Stimulated activated CD8-positive, alpha-beta memory T cell treated with anti-CD3 and anti-CD28 coated beads, Interleukin-7, amount 100 ng/mL, for 1 hour (primary cell): ENCODE measurements at places on chromosomes 13 and 19.

DNA sequence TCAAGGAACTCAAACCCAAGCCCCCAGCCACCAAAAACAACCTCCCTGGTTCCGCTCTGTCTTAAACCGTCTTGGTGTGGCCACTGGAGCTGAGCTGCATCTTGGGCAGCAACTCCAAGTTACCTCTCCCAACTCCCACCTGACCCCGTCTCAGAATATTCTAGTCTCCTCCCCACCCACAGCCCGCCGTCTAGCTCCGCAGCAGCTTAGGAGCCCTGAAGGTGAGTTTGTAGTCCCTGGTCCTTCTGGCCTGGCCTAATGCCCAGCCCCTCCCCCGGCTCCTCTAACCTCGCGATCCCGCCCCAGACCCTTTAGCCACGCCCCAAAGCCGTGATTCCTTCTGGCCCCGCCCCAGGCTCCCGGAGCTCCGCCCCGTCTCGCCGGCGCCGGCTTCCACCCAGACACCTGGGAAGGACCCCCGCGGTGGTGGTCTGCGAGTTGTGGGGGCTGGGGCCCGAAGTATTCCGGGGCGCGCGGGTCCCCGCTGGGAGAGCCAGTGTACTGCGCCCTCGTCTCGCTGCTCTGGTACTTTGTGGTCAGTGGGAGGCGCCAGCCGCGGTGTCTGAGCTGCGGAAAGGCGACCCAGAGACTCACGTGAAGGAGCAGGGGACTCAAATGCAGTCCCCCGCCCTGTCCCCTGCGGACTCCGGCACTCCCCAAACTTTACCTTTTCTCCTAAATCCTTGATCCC lies 2.5 kb upstream of the LHB start:
- peak; percentile 27 for DNase-seq

- no peak for DNase-seq
These were observed 35.7 kb downstream of the UFM1 start for GRCh38 chr13:38385153-38385891.

DNA sequence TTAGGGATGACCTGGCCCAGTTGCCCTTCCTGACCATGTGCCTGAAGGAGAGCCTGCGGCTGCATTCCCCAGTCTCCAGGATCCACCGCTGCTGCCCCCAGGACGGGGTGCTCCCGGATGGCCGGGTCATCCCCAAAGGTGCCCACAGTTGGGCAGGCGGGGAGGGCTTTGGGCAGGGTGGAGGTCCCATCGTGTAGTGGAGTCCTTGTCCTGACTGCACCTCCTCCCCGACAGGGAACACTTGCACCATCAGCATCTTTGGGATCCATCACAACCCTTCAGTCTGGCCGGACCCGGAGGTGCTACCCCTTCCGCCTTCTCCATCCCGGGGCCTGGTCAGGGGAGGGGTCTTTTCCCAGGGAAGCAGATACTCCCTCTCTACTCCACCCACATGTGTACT lies 31.7 kb upstream of the CYP4F8 start:
- DNase-seq: no peak

- DNase-seq: no peak
These were observed 24.2 kb upstream of the SLC46A3 start for GRCh38 chr13:28743020-28743419.

GRCh38 chr13:113882267-113882630 lies 18.4 kb upstream of the GAS6 start:
- no peak for DNase-seq

- DNase-seq: no peak
These were observed 437 bp downstream of the SUCLA2 start for GRCh38 chr13:48000559-48001113.

DNA sequence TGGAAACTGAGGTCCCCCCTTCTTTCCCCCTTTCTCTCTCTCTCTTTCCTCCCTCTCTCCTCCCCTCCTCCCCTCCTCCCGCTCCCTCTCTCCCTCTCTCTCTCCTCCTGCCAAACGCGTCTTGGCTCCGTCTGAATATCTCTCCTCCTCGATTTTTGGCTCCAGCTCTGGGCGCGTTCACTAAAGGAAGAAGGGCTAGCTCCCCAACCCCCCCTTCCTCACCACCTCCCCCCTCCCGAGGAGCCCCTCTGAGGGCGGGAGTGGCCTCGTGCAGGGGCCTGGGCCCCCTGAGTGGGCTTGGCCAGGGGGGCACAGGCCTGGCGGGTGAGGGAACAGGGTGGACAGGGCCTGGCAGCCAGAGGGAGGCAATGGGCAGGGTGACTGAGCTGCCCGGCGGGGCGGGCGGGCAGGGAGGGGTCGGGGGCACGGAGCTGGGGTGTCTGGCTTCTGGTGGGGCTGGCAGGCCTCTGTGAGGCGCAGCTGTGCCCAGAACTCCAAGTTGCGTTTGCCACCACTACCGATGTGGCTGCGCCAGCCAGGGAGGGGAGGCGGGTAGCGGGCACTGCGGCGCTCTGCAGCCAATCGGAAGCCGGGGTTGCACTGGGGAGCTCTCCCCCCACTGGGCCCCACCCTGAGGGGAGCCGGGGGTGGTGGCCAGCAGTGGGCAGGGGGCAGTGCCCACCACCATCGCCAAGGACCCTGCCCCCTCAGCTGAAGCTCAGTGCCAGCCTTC lies 7.1 kb downstream of the NFIX start:
- DNase-seq: no peak

DNA sequence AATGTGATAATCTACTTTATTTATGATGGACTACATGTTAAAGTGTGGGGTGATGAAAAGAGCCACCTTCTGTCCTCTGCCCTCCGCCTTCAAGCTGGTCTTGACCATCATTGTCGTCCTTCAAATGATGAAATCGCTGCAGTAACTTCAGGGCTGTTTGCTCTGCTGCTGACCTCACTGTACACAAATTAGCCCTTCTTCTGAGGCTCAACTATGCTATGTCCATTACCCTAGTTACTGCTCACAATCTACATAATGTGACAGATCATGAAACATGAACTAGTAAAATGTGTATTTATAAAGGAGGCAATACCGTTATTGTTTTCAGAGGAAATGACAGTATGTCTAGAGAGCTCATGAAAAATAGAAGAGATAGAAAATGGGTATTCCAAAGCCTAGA lies 145.9 kb downstream of the RFC3 start:
- DNase-seq: no peak

- DNase-seq: no peak
These were observed 233.6 kb downstream of the KLF12 start for GRCh38 chr13:73900591-73900990.

DNA sequence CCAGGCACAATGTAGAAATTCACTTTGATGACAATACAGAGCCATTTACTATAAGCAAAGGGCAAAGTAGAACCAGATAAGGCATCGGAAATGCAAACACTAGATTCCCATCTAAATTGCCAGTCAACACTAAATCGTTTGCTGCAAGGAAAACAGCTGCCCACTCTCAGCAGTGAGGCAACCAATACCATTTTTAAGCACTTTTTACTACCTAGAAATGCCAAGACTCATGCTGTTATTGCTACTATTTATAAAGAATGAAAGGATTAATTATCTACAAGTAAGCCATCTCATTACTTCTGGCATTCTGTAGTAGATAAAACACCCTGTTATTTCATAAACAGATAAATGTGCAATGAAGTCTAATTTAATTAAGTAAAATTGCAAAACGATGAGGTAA lies 422.0 kb downstream of the FGF14 start:
- no peak for DNase-seq
